ENCODE measurements at places on chromosomes 5 and 9. TPM values are rescaled to one million over a fixed set of nuclear protein-coding genes. Genes with fewer than 3 reads are reported as not detected.

DNA sequence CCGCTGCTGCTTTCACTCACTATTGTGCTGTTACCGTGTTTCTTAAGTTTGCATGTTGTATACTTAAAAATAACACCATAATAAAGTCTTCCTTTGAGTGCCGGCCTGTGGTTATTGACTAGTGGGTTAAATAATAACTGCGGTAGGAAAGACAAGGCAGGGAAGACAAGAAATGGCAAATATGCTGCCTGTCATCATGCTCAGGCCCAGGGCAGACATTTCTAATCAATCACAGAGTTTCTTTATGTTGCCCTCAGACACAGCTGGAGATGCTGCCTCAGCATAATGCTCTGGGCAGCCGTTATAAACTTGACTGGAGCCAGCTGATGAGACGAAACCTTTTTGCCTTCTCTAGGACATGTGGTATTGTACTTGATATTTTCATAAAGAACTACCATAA, 215.0 kb downstream of the GAPVD1 start:
- DNase-seq = no peak

DNA sequence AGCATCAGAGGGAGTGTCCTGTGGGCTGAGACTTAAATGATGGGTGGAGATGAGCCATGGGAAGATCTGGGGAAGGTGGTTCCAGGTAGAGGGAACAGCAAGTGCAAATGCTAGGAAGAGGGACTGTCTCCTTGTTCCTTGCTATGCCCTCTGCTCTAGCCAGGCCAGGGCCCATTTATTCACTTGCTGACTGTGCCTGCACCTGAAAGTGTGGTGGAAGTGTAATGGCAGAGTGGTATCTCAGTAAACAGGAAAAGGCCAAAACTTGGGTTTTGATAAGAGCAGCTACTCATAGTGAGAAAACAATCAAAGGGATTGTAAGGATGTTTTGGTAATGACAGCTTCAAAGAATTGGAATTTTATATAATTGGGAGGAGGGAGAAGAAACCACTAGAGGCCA, 32.4 kb downstream of the TLE4 start:
- DNase-seq = no peak

DNA sequence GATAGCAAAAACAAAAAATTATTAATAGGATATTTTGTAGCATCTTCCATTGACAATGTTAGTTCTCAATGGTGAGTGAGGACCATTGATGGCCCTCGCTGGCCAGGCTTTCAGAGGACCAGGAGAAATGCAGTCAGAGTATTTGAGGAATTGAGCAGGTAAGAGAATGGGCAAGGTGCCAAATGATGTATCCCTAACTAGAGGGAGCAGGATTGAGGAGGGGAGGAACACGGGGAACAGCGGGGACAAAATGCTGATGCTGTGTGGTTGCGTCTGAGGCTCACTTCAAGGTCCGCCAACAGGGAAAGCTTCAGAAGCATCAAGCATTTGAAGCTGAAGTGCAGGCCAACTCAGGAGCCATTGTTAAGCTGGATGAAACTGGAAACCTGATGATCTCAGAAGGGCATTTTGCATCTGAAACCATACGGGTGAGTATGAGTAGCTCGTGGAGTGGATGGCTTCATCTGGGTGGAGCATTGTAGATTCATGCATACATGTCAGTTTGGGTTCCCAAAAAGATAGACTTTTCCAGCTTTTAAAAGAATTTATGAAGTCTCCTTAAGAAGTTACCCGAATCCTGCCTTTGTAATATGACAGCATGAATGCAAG, 16.2 kb downstream of the SPTAN1 start:
- DNase-seq = no peak

- no peak for DNase-seq
These were observed 166.5 kb upstream of the PHYKPL start for GRCh38 chr5:178398901-178399700.

The C5orf34 gene
- total RNA-seq = 4.8 TPM

The CER1 gene
- 5.2 TPM for total RNA-seq

The OR1Q1 gene
- not detected for total RNA-seq

The ZFP62 gene
- total RNA-seq = 30.2 TPM

The FBXW2 gene
- total RNA-seq = 58.4 TPM

All from endothelial cell (in vitro differentiated cells).